ENCODE measurements at places on chromosomes 1 and 21. TPM values are rescaled to one million over a fixed set of nuclear protein-coding genes. Genes with fewer than 3 reads are reported as not detected.

The PLA2G4A gene
- 0.28 TPM for total RNA-seq

The CDA gene
- not detected for total RNA-seq

DNA sequence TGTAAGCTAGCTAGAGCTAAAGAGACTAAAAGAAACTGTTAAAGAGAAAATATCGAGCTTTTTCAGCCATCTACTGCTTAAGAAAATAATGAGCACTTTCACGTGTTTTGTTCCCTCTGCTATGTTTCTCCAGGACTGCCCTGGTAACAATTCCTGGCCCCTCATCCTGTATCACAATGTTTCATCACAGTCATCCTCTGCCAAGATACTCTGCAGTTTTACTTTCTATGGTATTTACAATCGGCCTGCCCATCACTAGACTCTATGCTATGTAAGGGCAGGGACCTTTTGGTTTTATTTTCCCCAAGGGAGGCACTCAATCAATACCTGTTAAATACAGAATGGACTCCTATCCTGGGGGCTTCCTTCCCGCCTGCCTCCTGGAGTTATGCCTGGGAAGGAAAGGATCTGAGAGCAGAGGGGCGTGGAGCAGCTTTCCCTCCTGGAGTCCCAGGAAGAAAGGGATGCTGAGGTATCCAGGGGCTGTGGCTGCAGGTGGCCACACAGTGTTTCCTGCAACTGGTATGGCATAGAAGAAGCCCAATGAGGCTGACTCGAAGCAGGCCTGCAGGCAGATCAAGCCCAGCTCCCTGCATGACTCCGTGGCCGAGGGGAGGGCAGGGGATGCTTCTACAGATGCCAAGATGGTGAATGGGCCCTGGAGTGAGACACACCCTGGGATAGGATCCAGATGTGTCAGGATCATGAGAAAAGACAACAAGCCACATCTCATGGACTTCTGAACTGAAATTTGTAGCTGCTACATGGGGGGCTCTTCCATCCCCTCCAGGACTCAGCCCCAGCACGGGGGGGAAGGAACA lies 52.9 kb downstream of the MATN1 start:
- peaks cover 12% of the 10 kb centered on the region for H3K27me3 ChIP-seq
- no peak for DNase-seq
- no peaks in the 10 kb centered on the region for H3K4me1 ChIP-seq
- no peak overlapping the region for H3K27ac ChIP-seq

- H3K4me1 ChIP-seq: peaks cover 71% of the 10 kb centered on the region
- H3K36me3 ChIP-seq: peaks cover 49% of the 10 kb centered on the region
- H3K27ac ChIP-seq: peak within 1 kb of the TSS; percentile 97
- peak within 1 kb of the TSS; percentile 99 for H3K4me3 ChIP-seq
Observed at GRCh38 chr1:202160377-202160940, at the start of gene PTPN7. TSS of gene PTPN7 (minus strand) at chr1:202160602. CDS start at chr1:202159402, 1,200 bp downstream.

GRCh38 chr1:84078108-84078841 lies 65.8 kb upstream of the PRKACB start:
- peaks cover 10% of the 10 kb centered on the region for H3K4me1 ChIP-seq
- no peak for DNase-seq
- peaks cover 25% of the 10 kb centered on the region for H3K27me3 ChIP-seq
- H3K36me3 ChIP-seq: no peaks in the 10 kb centered on the region
- peak overlapping the region; percentile 78 for H3K4me3 ChIP-seq

The GBP5 gene
- total RNA-seq: 110 TPM

- no peaks in the 10 kb centered on the region for H3K36me3 ChIP-seq
- DNase-seq: no peak
- no peak overlapping the region for H3K27ac ChIP-seq
- H3K4me3 ChIP-seq: no peak overlapping the region
Observed at GRCh38 chr1:42992054-42992571, 33.4 kb upstream of the SLC2A1 start.
